A549 treated with GW870086 at 1 μM for 4 hours (cell line): ENCODE measurements at places on chromosomes 5 and 9. TPM values are rescaled to one million over a fixed set of nuclear protein-coding genes. Genes with fewer than 3 reads are reported as not detected.

Gene LSM11
- 2.3 to 3.3 TPM (median 3.0 TPM) in 5 replicates for total RNA-seq

Gene GMCL2
- total RNA-seq = not detected in 5 replicates

Gene OTP
- 0.06 to 0.13 TPM (median 0.09 TPM) in 4 of 5 replicates, not detected in the other for total RNA-seq

Gene ZNF608
- total RNA-seq = 1.1 to 1.5 TPM (median 1.3 TPM) in 5 replicates

Gene ANKRD31
- 0.02 to 0.08 TPM (median 0.06 TPM) in 5 replicates for total RNA-seq

Gene MRPL50
- total RNA-seq = 13.7 to 19.7 TPM (median 14.0 TPM) in 5 replicates

Gene PLPP7
- 0.09 TPM in 1 of 5 replicates, not detected in the others for total RNA-seq

Gene ORM2
- total RNA-seq = not detected in 5 replicates

Gene BSPRY
- 0.24 TPM in 1 of 5 replicates, not detected in the others for total RNA-seq

Gene SPINK4
- total RNA-seq = not detected in 5 replicates
